Activated CD4-positive, alpha-beta memory T cell treated with anti-CD3 and anti-CD28 coated beads for 36 hours (primary cell): ENCODE measurements at places on chromosomes 16 and 17.

DNA sequence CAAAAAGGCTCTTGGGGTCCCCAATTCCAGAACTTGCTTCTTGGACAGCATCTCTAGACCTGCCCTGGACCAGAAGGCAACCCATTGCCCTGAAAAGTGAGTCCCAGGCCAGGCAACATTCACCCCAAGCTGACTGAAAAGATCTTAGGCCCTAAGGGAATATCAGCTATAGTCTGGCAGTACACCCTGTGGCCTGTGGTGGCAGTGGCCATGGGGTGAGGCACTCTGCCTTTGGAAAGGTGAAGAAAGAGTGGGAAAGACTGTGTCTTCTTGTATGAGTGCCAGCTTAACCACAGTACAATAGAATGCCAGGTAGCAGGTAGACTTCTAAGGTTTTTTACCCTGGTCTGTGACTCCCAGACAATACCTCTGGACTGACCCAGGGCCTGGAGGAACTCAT lies 564.5 kb downstream of the CDH8 start:
- DNase-seq: no peak

DNA sequence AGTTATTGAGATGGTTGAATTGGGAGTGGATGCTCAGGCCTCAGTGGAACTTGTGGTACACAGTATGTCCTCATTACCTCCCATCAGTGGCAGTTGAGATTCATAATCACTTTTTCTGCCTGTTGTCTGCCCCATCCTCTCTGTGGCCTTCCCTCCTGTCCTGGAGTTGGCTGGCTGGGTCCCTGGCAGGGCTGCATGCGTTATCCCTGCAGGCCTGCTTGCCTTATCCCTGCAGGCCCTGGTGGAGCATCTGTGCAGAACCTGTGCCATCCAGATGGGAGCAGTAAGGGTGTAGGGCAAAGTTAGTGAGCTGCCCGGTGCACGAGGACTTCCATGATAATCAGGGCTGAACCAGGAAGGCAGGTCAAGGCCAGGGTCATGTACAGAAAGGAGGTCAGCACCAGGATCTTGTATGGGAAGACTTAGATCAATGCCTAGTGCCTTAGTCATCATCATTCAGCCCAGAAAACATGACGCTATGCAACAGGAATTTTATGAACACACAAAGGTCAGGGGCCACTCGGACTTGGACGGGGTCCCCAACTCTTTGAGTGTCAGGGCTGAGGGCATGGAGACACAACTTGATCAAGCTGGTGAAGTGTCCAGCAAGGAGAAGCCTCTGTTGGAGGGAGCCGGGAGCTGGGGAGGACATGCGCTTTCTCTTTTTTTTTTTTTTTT lies 47.2 kb downstream of the ABCC1 start:
- DNase-seq: no peak

DNA sequence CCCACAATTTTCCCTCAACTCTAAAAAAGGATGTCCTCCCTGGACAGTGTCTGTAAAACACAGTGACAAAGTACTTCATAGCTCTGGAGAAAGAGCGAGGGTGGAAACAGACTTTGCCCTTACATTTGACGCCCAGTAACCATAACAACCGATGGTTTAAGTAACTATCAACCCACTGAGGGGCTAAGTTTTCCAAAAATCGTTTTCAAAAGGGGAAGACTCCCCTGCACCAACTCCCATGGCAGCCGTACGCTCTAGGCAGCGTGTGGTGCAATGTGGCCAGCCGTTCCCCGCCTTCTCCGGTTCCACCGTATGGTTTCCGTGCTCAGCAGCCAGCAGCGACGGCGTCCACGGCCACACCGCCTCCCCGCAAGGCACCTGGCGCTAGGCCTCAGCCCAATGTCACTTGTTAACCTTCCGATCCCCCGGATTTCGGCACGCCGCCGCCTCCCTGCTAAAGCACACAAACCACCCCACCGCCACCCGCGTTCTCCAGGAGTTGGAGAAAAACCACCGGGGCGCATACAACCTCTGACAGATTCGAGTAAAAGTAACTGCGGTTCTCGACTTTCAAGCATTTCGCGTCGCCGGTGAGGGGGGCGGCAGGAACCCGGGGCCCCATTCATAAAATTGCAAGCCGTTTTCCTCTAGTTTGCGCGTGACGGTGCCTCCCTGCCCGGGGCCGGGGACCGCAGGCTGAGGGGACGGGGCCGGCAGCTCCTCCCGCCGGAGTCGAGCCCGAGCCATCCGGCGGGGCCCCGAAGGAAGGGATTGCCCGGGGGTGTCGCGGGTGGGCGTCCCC lies 661 bp downstream of the TEX2 start:
- peak; percentile 77 for DNase-seq

- no peak for DNase-seq
Observed at GRCh38 chr16:21959050-21959449, 5.9 kb downstream of the UQCRC2 start.

- DNase-seq: no peak
Observed at GRCh38 chr17:19384723-19385391, 2.1 kb downstream of the MFAP4 start.

DNA sequence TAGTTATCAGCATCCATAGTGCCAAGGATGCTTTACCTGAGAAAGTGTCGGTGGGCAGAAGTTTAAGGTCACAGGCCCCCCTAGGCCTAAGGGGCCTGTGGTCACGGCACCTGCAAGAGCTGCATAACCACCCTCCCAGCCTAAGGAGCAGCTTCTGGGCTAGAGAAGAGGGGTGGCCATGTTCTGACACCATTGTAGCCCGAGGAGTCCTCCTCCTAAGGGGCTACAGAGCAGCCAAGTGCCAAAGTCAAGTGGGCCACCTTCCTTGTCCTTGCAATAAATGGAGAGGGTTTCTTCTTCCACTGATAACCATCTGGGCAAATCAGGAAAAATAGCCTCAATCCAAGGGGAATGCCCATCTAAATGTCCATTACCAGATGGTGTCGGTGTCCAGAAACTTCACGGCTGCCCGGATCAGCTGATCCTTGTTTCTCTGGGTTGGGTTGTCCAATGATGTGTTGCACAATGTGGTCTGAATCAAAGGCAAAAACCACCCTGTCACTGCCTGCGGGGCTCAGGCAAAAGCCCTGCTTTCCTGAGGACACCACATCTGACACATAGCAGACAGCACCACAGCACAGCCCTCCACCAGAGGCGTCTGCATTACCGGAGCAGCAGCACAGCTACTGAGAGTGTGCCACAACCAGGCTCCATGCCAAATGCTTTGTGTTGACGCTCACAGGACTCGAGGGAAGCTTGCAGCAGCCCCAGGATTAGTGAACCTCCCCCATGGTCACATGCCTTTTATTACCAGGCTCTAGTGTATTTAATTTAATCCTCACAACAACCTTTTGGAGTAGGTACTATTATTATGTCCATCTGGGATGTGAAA lies 12.8 kb downstream of the ATPAF2 start:
- DNase-seq: peak; percentile 26

- DNase-seq: peak; percentile 99
Observed at GRCh38 chr16:66521951-66522771, 27.8 kb downstream of the TK2 start.

GRCh38 chr17:50805486-50805885 lies 29.9 kb upstream of the WFIKKN2 start:
- no peak for DNase-seq

DNA sequence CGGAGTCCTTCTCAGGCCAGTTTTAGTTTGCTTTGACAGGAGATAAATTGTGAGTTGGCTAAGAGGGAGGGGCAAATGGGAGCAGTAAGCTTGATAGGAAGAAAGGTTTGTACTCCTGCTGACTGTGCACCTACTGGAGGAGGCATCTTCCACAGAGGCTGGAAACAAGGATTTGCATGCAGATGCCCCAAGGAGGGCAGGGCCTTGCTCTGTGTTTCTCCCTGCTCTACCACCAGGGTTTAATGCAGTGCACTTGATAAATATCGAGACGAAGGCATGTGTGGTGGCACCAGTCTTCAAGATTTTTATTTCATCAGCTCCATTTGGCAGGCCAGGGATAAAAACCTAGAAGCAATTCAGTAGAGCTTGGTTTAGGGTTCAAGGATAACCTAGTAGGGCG lies 210.5 kb upstream of the C16orf82 start:
- DNase-seq: no peak

- peak; percentile 63 for DNase-seq
Observed at GRCh38 chr17:13031718-13032350, 14.0 kb upstream of the ELAC2 start.

GRCh38 chr16:67278773-67279295 lies 498 bp upstream of the PLEKHG4 start:
- peak; percentile 73 for DNase-seq

DNA sequence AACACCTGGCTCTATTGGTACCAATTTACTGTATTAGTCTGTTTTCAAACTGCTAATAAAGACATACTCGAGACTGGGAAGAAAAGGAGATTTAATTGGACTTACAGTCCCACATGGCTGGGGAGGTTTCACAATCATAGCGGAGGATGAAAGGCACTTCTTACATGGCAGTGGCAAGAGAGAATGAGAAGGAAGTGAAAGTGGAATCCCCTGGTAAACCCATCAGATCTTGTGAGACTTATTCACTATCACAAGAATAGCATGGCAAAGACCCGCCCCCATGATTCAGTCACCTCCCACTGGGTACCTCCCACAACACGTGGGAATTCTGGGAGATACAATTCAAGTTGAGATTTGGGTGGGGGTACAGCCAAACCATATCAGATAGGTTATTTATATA lies 22.6 kb upstream of the GOSR1 start:
- no peak for DNase-seq

DNA sequence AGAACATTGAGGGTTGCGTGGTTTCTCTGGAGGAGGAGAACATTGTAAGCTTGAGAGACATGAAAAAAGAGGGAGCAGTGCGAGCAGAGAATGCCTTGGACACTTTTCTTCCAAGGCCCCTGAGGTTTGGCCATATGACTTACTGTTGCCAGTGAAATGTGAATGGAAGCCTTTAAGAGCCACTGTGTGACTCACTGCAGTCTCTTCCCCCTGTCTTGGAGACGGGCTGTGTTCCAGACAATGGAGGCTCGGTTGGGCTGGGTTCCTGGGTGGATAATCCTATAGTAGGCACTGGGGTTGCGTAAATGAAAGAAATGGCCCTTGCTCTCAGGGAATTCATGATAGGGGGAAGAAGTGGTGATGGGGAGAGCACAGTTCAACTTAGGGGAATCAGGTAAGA lies 75.5 kb downstream of the SHISA9 start:
- DNase-seq: no peak

- no peak for DNase-seq
Observed at GRCh38 chr16:75380870-75381269, 52.4 kb downstream of the CFDP1 start.

DNA sequence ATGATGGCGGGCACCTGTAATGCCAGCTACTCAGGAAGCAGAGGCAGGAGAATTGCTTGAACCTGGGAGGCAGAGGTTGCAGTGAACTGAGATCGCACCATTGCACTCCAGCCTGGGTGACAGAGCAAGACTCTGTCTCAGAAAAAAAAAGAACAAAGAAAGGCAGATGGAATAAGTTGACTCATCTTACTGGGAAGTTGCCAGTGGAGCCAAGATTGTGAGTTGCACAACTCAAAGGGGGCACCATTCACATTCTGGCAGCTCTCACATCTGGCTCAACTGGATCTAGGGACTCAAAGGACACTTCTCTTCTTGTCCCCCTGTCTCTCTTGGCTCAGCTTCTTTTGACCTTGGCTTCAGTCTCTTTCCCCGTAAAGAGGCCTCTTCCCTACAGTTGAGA lies 53.7 kb upstream of the ETV4 start:
- DNase-seq: no peak

GRCh38 chr17:37693328-37693727 lies 50.1 kb upstream of the DDX52 start:
- no peak for DNase-seq

DNA sequence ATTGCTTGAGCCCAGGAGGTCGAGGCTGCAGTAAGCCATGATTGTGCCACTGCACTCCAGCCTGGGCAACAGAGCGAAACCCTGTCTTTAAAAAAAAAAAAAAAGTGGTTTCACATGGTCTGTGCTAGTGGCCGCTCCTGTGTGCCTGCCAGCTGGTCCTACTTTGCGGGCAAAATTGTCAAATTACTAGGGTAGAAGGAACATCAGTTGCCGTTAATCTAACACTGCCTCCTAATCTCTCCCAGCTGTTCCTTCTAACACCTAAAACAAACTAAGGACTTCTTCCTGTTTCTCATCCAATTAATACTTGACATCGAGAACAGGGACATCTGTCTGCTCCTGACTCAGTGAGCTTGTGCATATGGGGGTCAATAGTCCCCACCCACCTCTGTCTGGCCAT lies 23.9 kb downstream of the TMEM11 start:
- DNase-seq: no peak

DNA sequence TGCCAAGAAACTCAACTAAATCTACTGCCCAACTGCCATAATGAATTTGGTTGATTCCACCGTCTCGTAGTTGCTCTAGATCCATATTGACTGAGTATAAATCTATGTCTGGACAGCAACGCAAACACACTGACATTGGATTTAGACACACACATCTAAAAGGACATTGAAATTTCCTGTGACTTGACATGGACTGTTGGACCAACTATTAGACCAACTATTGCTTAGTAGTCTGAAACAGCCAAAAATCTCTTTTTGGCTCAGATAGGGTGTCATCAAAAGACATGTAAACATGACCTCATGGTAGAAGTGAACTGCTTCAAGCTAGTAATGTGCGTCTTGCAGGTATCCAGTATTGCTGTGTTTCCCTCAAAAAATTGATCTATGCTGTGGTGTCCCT lies 31.3 kb downstream of the KIAA0513 start:
- DNase-seq: no peak

DNA sequence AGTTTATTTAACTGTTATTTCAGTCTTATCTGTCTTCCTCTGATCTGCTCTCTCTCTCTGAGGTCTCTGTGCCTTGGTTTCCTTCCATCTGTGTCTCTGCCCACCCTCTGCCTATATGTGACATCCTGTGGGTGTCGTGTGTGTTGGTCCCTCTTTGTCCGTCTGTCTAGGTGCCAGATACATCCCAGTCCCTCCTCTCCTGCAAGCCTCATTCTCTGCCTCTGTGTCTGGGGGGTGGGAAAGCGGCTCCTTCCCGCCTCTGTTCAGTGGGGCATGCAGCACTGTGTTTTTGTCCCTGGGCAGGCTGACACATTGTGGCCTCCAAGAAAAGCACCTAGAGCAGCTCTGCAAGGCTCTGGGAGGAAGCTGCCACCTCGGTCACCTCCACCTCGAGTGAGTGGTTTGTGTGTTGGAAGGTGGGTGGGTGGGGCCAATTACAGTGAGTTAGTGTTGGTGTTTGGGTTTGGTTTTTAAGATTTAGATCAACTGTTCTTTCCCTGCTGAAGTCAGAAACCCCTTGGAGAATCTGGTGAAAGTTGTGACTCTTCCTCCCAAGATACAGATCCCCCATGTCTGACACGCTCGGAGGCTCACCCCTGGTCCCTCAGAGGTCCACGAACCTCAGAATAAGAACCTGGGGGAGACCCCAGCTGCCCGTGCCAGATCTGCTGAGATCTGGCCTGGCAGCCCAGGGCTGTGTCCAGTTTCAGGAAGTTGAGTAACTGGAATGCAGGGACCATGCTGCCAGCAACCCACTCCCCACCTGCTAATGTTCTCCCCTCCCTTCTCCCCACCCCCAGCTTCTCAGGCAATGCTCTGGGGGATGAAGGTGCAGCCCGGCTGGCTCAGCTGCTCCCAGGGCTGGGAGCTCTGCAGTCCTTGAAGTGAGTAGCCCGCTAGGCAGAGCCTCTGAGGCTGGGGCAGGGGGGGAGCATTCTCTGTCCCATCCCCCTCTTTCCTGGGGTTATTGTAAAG lies 50.9 kb upstream of the CPNE2 start:
- DNase-seq: peak; percentile 94
